Renal cortex interstitium (tissue), 15 donors: ENCODE measurements at places on chromosomes 16 and 17. TPM values are rescaled to one million over a fixed set of nuclear protein-coding genes. Genes with fewer than 3 reads are reported as not detected.

Gene MYO15B
- 123 TPM for polyA plus RNA-seq

Gene NPIPB9
- 2.4 TPM for polyA plus RNA-seq

Gene CFAP97D1
- 0.04 TPM for polyA plus RNA-seq

Gene CDRT15
- 1.1 TPM for polyA plus RNA-seq

Gene TEX14
- polyA plus RNA-seq: 0.44 TPM

Gene QRICH2
- polyA plus RNA-seq: 9.5 TPM

Gene ODAD4
- 5.6 TPM for polyA plus RNA-seq

Gene EVPLL
- polyA plus RNA-seq: 0.50 TPM

Gene HIC1
- 31.6 TPM for polyA plus RNA-seq

Gene NPIPA8
- 2.8 TPM for polyA plus RNA-seq

Gene FOXO3B
- 7.4 TPM for polyA plus RNA-seq

Gene PGS1
- polyA plus RNA-seq: 42.2 TPM
